ENCODE measurements at places on chromosomes 3 and 15.

- DNase-seq, result no peak
Observed at GRCh38 chr3:117695321-117695720, 985.7 kb downstream of the TUSC7 start.

GRCh38 chr3:187130346-187131066, 8.8 kb downstream of the RPL39L start:
- peak; percentile 55 for DNase-seq

- DNase-seq, result no peak
Observed at GRCh38 chr3:2303566-2303965, 204.9 kb downstream of the CNTN4 start.

GRCh38 chr15:101432982-101433381, 56.5 kb downstream of the PCSK6 start:
- DNase-seq, result no peak

DNA sequence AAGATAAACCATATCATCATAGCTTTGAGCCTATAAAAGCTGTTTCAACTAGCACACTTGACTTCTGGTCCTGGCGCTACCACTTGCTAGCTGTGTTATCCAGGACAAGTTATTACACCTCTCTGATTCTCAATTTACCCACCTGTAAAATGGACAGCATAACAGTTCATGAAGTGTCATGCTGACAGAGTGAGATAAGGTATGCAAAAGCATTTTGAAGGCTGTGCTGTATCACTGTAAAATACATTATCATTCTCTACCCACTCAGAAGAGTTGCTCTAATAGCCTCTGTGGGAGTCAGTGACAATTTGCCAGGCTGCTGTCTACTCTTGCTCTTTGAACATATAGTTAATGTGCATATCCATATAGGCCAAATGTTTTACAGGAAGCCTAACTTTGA, 93.0 kb downstream of the SSR3 start:
- no peak for DNase-seq

- no peak for DNase-seq
Observed at GRCh38 chr15:79682851-79683288, 213.9 kb downstream of the MTHFS start.

DNA sequence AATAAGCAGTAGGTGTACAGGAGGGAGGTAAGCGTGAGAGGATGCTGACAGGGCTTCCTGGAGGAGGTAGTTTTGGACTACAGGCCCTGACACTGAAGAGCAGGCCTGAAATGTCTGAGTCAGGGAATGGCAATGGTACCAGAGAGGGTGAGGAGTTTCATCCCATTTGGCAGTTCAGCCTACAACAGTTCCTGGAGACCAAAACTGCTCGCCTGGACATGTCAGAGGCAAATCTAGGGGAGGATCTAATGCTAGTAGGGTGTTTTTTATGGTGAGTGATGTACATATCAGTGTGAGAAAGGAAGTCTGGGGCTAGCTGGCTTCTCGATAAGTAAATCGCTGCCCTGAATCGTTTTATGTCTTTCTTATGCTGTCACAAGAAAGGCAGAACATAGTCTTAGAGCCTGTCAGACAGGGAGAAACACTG, 13.8 kb upstream of the TNFSF10 start:
- DNase-seq, result no peak

- no peak for DNase-seq
Observed at GRCh38 chr3:28553175-28553574, 204.6 kb upstream of the AZI2 start.

DNA sequence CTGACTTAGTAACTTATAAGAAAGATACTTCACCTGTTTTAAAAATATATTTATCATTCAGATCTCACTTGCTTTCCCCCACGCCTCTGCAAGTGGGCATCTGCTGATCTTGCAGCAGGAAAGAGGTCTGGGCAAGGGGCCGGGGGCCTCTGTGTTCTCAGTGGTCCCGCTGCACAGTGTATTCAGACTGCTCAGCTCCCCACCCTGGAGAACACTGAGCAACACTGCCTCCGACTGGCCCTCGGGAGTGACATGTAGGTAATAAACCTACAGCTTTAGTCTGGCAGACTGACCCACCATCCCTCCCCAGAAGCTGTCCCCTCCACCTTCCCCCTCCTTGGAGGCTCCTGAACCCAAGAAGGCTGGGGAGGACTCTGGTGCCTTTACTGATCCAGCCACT, 43.8 kb downstream of the GABRB3 start:
- no peak for DNase-seq

DNA sequence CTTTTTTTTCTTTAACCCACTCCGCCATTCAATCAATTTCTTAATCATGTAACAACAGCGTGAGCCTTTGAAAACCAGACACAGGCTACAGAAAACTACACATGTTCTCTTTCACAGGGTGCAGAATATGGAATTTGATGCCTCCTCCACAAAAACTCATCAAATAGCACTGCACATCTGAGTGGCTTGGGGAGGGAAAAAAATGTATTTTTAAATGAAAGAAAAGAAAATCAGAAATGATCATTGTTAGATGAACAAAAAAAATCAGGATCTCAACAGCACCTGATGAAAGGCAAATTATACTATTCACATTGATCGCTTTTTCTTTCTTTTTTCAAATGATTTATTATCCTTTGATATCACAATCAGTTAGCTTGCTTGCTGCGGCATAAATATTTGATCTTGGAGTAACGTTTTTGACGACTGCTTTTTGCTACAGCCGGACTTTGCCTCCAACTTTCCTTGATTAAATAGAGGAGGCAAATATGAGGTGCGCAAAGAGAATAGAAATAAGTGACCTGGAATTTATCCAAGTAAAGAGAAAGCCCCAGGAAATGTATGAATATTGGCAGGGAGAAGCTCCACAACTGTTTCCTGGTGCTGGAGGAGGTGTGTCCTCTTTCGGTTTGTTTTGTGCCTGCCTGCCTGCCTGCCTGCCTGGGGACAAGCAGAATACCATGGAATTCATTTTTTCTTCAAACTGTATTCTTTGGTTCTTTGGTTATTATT, 63.1 kb downstream of the EDEM1 start:
- DNase-seq, result no peak

- peak; percentile 35 for DNase-seq
Observed at GRCh38 chr15:90143166-90143655, 40.9 kb upstream of the IDH2 start.

DNA sequence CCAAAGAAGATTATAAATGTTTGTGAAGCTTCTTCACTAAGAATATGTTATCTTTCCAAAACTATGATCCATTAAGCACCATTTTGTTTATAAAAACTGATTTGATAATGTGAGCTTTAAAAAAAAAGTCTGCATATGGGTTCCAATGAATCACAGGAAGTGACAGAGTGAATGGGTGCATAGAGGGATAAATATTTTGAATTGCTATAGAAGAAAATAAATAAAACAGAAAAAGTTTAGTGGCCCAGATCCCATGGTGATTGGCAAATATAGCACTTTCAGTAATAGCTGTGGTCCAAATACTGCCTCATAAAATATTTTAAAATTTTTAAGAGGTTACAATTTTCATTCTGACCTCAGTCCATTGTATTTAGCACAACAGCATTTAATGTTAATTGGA, 19.2 kb downstream of the CPA3 start:
- DNase-seq, result no peak

DNA sequence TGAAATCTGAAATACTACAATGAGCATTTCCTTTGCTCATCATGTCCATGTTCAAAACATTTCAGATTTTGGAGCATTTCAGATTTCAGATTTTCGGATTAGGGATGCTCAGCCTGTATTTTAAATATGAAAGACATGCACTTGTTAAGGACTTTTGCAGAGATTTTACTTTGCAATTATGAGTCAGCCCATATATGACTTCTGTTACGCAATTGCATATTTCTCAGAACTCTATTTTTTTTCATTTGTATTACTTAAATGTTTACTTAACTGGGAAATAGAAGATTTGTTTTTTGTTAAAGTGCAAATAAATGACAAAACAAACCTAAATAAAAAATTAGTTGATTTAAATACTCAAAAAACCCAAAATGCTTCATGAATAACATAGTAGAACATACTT, 376.2 kb downstream of the ZBTB20 start:
- DNase-seq, result peak; percentile 74

DNA sequence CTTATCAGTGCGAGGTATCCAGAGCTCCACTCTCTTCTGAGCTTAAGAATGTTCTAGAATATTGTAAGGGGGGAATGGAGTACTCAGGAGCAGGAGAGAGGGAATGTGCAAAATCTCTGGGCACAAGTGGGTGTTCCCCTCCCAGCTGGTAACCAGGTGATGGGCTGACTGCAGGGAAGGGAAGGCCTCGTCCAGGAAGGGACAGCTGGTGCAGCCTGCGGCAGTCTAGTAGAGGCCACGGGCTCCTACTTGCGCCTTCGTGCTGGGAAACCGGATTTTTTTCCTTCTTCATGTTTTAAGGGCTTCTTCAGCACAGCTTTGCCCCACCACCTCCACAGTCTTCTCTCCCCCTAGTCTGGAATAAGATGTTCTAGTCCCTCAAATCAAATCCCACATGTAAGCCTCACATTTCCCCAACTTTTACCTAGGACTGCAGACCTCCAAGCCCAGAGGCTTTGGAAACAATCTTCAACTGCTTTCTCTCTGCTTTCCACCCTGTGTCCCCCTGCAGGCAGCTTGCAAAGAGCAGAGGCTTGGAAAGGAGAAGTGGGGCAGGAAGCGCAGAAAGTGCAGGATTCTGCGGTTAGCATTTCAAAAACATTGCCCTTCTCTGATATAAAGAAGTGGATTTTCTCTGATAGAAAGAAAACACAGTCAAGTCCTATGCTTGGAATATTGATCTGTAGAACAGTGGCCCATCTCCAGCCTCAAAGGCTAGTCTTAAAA, 11.9 kb upstream of the CGNL1 start:
- peak; percentile 68 for DNase-seq

DNA sequence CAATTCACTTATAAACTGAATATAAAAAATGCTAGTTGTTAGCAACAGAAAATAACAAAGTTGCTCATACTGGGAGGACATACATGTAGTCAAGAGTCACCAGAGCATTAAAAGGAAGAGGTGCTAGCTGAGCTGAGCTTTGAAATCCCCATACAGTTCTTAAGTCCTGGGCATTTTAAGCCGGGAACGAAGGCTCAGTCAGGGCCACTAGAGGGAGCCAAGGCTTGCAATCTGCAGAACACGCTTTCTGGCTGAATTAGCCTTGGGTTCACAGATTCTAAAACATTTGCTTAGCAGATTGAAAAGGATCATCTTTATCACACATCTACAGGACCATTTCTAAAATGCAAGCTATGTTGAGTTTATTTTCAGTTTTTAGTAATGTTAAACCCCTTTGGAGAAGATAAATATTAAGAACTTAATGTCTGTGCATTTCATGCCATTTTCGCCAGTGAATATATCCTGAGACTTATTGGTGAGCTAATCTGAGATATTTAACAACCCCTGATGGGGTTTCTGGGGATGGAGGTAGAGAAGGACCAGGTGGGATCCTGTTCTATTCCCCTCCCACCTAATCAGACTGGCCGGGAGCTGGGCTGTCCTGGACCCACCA, 26.3 kb upstream of the MNS1 start:
- DNase-seq, result peak; percentile 74

DNA sequence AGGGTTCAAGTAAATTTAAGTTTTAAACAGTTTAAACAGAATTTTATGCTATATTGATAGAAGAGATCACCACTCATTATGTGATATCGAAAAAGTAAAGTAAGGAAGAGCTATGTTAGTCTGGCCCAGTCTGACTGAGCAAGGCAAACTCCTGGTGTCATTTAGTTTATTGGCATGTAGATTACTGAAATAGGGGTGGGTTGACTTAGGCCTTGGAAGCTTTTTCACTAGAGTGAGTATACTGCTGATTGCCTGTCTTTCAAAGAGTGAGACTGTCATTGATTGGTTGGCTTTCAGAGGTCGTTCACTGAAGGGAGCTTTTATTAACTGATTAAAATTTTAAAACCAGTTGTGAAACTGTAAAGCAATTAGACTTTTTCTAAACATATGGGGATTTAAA, 294.5 kb downstream of the NAALADL2 start:
- DNase-seq, result no peak

DNA sequence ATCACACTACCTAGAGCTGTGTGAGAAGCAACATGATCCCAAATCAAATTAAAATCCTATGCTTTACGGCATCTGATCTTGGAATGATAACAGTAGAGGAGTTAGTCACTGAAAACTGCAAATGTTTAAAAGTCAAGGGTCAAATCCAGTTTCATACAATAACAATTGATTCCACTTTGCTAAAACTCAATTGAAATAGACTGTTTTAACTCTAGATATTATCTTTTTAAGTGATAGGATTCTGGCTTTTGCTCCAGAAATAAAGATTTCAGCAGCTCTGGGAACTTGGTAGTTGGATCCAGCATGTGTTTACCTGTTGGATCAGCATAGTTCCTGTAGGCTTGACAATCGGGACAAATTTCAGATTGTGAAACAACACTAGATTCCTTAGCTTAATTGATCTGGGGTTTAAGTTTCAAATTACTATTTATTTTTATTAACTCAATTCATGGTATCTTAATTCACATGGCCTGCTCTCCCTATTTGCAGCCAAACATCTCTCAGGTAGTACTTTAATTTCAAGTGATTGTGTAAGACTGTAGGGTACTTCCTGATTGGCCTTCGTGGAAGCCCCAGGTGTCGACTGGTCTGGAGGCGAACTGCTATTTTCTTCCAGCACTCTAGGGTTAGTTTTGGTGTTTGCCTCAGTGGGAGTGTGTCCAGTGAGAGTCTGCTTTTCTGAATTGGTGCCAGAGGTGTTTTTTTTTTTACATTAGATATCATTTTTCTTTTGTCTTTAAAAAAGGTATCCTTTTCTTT, 16.6 kb downstream of the NFKBIZ start:
- no peak for DNase-seq

DNA sequence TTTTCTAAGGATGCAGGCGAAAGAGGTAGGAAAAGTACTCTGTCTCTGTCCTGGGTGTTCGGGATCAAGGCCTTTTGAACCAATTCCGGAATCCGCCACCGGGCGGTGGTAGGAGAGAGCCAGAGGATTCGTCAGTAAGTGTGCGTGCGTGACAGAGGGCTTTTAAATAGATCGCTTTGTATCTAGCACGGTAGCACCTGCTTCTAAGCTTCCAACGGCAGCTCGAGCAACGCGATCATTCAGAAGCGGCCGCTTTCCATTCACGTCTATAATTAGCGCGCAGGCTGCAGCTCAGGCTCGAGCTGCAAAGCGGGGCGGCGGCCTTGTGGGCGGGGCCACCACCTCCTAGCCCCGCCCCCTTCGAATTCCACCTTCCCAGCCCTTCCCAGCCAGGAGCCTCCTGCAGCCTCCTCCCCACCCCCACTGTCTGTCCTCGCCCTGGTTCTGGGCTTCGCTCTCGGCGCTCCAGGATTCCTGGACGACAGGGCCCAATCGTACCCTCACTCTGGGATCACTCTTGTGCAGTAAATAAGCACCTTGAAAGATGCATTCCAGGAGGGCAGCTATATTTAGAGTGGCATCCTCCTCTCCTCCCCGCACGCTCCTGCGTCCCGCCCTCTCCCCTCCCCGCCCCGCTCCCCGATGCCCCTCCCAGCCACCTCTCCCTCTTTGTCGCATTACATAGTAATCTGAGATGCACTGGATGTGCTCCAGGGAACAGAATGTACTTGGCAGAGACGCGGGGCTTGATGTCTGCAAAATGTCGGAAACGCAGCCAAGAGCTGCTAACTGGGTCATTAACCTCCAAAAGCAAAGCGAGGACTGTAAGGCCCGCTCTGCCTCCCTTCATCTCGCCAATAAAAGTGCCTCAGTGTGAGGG, 224.1 kb upstream of the TPRG1 start:
- DNase-seq, result peak; percentile 88
